ENCODE measurements at places on chromosomes 5 and 9.

DNA sequence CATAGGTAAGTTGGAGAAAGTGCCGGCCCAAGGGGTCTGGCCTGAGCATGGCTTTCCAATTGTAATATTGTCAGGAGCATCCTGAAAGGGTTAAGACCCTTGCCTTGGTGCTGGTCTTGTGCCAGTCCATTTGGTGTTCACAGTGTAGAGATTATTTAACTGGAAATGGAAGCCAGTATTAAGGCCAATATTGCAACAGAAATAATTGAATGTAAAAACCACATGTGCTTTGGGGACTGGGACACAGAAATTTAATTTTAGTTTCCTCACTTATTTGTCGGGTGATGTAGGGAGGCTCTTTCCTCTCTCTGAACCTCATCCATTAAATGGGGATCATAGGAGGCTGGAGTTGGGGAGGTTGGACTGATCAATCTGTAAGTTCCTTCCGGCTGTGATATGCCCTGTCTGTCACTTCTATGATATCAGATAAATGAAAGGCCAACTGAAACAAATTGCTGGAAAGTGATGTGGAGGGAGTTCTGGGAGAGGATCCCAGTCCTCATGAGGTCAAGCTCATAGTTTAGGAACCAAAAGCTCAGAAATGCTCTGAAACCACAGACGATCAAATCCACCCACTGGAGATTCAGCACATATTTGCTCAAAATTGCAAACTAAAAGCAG is 54.8 kb upstream of the COL15A1 start:
- no peak for DNase-seq

GRCh38 chr5:23208959-23209431 is 298.4 kb upstream of the PRDM9 start:
- no peak for DNase-seq

DNA sequence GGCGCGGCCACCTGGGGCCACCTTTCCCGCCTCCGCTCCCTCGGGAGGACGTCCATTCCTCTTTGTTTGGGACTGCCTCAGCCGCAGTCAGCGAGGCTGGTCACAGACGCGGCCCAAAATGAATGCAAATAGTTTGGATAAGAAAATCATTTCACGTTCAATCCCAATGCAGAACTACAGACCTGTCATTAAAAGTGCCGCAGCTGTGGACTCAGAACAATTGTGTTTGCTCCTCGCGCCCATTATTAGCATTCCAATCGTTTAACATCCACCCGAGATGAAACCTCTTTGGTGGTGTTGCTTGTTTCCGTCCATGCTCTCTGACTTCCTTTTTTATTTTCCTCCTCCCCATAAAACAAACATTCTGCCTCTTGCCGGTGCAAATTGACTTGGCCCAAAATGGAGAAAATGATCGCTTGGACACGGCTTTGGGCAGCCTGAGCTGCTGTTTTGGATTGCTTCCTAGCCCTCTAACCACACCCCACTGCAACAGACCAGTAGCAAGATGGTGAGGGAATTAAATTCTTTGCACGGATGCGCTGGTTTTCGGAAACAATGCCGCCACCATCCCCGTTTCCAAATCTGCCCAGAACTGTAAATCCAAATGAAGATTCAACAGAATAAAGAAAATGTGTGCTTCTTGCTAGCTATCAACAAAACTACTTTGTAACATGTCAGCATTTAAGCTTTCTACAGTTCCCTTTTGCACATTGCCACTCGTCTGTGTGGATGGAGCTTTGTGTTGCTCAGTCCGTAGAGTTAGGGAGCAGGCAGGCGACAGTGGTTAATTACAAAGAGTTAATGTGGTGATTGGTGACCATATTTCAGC is 784 bp downstream of the NLN start:
- no peak for DNase-seq

DNA sequence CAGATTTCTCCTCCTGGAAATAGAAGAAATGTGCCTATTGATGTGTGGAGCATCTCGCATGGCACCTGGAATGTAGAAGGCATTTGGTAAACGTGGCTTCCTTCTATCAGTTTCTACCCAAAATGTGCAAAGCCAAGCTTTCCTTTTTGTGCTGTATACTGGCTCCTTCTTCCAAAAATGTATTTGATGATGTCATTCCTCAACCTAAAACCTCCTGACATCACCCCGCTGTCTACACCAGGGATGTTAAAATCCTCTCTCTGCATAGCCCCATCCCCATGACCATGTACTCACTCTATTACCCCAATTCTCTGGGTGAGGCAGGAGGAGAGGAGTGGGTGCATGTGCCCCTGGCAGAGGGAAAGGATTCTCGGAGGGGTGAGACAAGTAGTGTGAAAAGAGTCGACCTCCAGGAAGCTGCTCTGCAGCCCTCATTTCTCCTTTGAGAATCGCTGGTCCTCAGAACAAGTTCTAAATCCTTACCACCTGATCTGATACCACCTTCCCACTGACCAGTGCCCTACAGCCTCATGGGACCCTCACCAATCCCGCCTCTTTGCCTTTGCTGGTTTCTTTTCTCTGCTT is 11.7 kb upstream of the MED10 start:
- no peak for DNase-seq

GRCh38 chr9:89801742-89802670 is 197.2 kb downstream of the GADD45G start:
- no peak for DNase-seq

- no peak for DNase-seq
These were observed 6.9 kb upstream of the GLIS3 start for GRCh38 chr9:4306777-4307121.

- no peak for DNase-seq
These were observed 33.5 kb downstream of the SEMA4D start for GRCh38 chr9:89464300-89464901.

DNA sequence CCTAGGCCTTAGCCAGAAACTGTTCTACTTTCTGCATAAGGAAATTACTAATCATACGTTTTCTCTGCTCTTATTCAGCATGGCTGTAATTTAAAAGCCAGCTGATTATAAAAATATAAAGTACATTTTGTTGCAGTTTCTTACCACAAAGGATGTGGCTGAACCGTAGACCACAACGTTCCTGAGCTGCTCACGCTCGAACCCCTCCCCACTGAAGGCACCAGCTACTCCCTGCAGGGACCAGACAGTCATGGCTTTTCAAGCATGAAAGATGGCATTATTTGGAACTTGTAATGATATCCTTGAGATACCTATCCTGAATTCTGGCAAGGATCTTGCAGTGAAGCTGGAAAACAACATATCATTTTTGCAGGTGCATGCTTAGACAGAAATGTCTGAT is 91.8 kb upstream of the DMRT1 start:
- DNase-seq = peak; percentile 23
